ENCODE measurements at places on chromosomes 6 and 20. TPM values are rescaled to one million over a fixed set of nuclear protein-coding genes. Genes with fewer than 3 reads are reported as not detected.

TGM2 gene
- total RNA-seq, result 104 TPM

MEP1A gene
- total RNA-seq, result not detected

LAMA4 gene
- 225 TPM for total RNA-seq

DCDC2 gene
- not detected for total RNA-seq

ULBP1 gene
- 0.55 TPM for total RNA-seq

KHDC1L gene
- total RNA-seq, result not detected

VWA7 gene
- 3.9 TPM for total RNA-seq

IL17F gene
- not detected for total RNA-seq

ADGRF5 gene
- total RNA-seq, result 10.0 TPM

LPA gene
- total RNA-seq, result not detected

DNA sequence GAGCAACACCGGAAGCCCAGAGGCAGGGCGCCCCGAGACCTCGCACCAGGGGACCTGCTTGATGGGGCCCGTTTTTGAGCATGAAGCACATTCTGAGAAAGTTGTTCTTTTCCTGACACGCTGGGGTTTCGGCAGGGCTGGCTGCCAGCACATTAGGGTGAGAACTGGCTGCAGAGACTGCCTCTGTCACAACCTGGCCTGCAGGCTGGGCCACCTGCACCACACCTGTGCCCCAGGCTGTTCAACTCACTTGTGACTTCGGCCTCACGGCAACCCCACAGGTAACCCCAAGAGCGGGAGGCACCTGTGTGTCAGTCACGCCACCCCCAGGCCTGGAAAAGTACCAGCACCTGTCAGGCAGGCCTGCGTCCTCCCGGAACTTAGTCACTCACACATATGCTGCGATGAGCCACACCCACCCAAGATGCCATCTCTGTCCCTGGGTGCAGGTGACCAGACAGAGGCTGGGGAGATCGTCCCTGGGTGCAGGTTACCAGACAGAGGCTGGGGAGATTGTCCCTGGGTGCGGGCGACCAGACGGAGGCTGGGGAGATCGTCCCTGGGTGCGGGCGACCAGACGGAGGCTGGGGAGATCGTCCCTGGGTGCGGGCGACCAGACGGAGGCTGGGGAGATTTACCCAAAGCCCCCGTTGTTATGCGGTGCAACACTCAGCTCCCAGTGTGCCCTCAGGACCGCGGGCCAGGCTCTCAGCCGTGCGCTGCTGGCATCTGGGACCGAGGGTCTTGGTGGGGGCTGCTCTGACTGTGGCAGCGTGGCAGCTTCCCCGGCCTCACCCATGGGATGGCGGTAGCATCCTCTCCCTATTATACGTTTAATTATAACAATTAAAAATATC lies 82.5 kb upstream of the BHLHE23 start:
- H3K27ac ChIP-seq, result no peak overlapping the region
- H3K4me3 ChIP-seq, result no peak overlapping the region
- H3K36me3 ChIP-seq, result no peaks in the 10 kb centered on the region
- H3K4me1 ChIP-seq, result no peaks in the 10 kb centered on the region

- no peaks in the 10 kb centered on the region for H3K36me3 ChIP-seq
- H3K27ac ChIP-seq, result no peak overlapping the region
- no peak overlapping the region for H3K4me3 ChIP-seq
- DNase-seq, result no peak
Observed at GRCh38 chr6:43966374-43966658, 160.9 kb downstream of the MRPL14 start.

DNA sequence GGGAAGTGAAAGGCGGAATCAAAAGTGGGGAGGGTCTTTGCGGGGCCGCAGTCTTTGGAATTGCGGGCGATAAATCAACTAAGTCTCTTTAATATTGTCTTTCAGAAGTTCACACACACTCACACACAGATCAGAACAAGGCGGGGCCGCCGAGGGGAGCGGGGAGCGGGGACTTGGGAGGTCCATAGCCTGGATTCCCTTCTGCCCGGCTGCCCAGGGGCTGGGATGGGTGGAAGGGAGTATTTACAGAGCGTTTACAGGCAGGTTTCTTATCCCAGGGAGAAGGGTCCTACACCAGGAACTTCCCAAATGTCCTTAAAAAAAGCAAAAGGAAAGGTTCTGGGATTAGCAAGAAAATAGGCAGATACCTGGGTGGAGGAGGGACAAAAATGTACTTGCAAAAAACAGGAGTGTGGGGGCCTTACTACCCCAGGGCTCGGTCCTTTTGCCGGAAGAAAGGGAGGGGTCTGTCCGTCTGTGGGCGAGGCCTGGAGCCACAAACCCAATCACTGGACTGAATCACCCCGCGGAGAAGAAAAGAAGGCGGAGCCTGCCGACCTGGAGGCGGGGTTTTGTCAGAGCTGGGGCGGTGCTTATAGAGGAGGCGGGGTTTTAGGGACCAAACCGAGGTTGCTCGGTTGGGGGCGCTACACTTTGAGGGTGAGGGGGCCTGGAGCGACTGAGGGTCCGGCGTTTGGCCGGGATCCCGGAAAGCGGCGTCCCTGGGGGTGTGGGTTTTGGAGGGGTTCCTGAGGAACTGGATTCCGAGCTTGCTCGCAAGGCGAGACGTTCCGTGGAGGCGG lies 3.2 kb downstream of the PRRT1 start:
- no peaks in the 10 kb centered on the region for H3K4me1 ChIP-seq
- peak overlapping the region; percentile 11 for H3K4me3 ChIP-seq
- no peak overlapping the region for H3K27ac ChIP-seq
- DNase-seq, result no peak
- no peaks in the 10 kb centered on the region for H3K27me3 ChIP-seq
- peaks cover 18% of the 10 kb centered on the region for H3K36me3 ChIP-seq

- peaks cover 55% of the 10 kb centered on the region for H3K4me1 ChIP-seq
- H3K27me3 ChIP-seq, result no peaks in the 10 kb centered on the region
- peak overlapping the region; percentile 77 for H3K27ac ChIP-seq
- DNase-seq, result peak; percentile 75
Observed at GRCh38 chr6:39847221-39847620, 55.0 kb downstream of the DAAM2 start.

DNA sequence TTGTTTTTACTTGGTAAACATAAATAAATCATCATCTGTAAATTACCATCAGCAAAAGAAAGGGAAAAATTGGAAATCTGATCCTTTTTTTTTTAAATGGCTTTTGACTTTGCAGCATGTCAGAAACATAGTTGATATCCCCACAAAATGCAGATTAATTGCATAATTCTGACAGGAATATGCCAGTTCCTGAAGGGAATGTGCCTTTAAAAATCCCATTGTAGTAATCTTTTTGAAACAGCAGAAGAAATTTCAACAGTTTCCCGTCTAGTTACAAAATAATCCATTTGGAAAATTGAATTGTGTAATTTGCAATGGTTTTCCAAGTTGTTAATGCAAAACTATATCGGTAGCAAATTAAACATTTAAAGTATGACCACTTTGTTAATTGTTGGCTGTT lies 95.2 kb downstream of the DOK5 start:
- no peaks in the 10 kb centered on the region for H3K36me3 ChIP-seq
- no peak overlapping the region for H3K27ac ChIP-seq
- H3K27me3 ChIP-seq, result no peaks in the 10 kb centered on the region
- no peak overlapping the region for H3K4me3 ChIP-seq
- no peaks in the 10 kb centered on the region for H3K4me1 ChIP-seq

GRCh38 chr6:147126618-147127022 lies 77.6 kb upstream of the STXBP5 start:
- H3K27me3 ChIP-seq, result no peaks in the 10 kb centered on the region
- H3K27ac ChIP-seq, result no peak overlapping the region
- no peak for DNase-seq
- H3K4me1 ChIP-seq, result no peaks in the 10 kb centered on the region
- H3K36me3 ChIP-seq, result no peaks in the 10 kb centered on the region

- no peak for DNase-seq
- H3K27me3 ChIP-seq, result no peaks in the 10 kb centered on the region
- H3K4me1 ChIP-seq, result peaks cover 5% of the 10 kb centered on the region
- no peaks in the 10 kb centered on the region for H3K36me3 ChIP-seq
- no peak overlapping the region for H3K27ac ChIP-seq
- no peak overlapping the region for H3K4me3 ChIP-seq
Observed at GRCh38 chr6:41643899-41644269, 5.6 kb downstream of the MDFI start.

- H3K4me1 ChIP-seq, result no peaks in the 10 kb centered on the region
- peak overlapping the region; percentile 100 for H3K27ac ChIP-seq
- H3K4me3 ChIP-seq, result no peak overlapping the region
- peaks cover 16% of the 10 kb centered on the region for H3K36me3 ChIP-seq
Observed at GRCh38 chr20:47345214-47345613, 11.3 kb downstream of the ZMYND8 start.

DNA sequence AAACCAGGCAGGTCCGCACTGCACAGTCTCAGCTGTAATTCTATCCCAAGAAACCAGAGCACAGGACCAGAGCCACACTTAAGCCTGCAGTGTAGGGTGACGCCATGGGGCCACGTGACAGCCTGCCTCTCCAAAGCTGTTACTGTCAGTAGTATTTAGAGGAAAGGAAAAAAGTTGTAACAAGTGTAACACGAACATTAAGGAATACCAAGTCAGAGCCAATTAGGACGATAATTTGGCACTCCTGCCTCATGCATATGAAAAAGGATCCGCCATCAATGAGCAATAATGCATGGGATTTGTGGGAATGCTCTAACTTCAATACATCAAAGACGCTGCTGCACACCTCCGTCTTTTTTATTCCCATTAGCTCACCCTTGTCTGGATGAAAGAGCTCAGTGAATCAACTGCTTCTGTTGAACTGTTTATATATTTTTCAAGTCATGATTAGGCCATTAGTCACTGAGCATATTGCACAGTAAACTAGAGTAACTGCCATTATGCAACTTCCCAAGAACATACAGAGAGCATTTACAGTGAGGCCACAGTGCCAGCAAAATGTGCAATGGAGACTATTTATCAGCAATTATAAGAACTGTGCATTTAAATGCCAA lies 79.9 kb downstream of the ATXN1 start:
- no peak overlapping the region for H3K4me3 ChIP-seq
- peak overlapping the region; percentile 44 for H3K27ac ChIP-seq
- peaks cover 50% of the 10 kb centered on the region for H3K4me1 ChIP-seq
- DNase-seq, result no peak

GRCh38 chr6:16705081-16705993 lies 55.9 kb downstream of the ATXN1 start:
- no peak overlapping the region for H3K4me3 ChIP-seq
- no peak for DNase-seq
- H3K36me3 ChIP-seq, result no peaks in the 10 kb centered on the region
- no peaks in the 10 kb centered on the region for H3K27me3 ChIP-seq
- H3K27ac ChIP-seq, result no peak overlapping the region
- H3K4me1 ChIP-seq, result peaks cover 17% of the 10 kb centered on the region

DNA sequence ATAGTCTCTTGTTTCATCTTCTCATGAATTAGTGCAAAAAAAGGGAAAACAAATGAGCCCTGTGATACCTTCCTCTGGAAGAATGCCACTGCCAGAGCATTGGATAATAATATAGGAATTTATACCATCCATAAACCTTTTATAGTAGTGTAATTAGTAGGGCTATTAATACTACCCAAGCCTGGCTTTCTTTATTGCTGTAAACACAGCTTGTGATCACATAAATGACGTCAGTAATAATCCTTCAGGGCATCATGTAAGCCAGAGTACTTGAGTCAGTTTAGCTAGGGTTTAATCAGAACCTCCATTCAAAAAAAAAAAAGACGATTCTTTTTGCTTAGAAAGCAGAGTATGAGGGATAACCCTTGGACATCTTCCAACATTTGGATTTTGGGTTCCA lies 264.8 kb downstream of the SLC35F1 start:
- no peaks in the 10 kb centered on the region for H3K27me3 ChIP-seq
- H3K36me3 ChIP-seq, result no peaks in the 10 kb centered on the region
- no peak overlapping the region for H3K27ac ChIP-seq
- H3K4me1 ChIP-seq, result no peaks in the 10 kb centered on the region

GRCh38 chr6:101961357-101961756 lies 567.8 kb downstream of the GRIK2 start:
- no peaks in the 10 kb centered on the region for H3K4me1 ChIP-seq
- no peak for DNase-seq
- H3K36me3 ChIP-seq, result no peaks in the 10 kb centered on the region
- no peak overlapping the region for H3K4me3 ChIP-seq
- no peaks in the 10 kb centered on the region for H3K27me3 ChIP-seq
- H3K27ac ChIP-seq, result no peak overlapping the region

- H3K27me3 ChIP-seq, result no peaks in the 10 kb centered on the region
- peak within 1 kb of the TSS; percentile 79 for H3K27ac ChIP-seq
- peak; percentile 89 for DNase-seq
- H3K4me3 ChIP-seq, result peak within 1 kb of the TSS; percentile 48
- no peaks in the 10 kb centered on the region for H3K36me3 ChIP-seq
Observed at GRCh38 chr20:38165089-38165965, at the start of gene TGM2. TGM2 (minus strand) TSS chr20:38165270; CDS start chr20:38165198, 72 bp downstream.

DNA sequence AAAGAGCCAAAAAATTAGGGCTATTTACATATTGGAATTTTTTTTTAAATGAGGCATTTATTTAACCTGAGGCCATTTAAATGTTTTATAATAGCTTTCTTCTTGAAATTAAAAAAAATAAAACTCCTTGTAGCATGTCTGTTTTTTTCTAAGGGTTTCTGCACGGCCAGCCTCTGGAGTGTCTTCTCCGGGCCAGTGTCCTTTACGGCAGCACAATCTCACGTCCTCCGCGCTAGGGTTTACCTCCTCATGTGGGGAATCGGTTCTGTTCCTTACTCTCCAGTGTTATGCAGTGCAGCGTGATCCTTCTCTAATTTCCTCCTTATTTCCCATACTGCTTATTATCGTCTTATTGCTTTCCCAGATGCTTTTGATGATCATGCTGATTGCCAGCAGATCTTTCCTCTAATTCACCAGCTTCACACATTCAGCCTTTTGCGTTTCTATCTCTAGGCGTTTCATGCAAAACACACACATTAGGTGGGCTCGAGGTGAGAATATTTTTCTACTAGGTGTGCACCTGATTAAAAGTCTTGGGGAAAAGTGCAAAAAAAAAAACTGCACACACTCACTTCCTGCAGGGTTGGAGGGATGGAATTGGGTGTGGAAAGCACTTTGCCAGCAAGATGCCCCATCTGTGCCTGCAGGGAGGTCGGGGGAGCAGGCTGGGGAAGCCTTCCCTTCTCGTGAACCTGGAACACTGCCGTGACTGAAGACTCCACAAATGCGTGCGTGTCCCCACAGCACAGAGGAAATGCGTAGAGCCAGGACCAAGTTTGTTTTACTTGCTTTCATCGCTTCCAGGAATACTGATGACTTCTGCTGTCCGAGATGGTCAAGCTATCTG lies 56.1 kb downstream of the PSMG4 start:
- H3K4me1 ChIP-seq, result no peaks in the 10 kb centered on the region
- no peaks in the 10 kb centered on the region for H3K36me3 ChIP-seq
- H3K27me3 ChIP-seq, result no peaks in the 10 kb centered on the region
- no peak overlapping the region for H3K4me3 ChIP-seq

- H3K27me3 ChIP-seq, result no peaks in the 10 kb centered on the region
- H3K36me3 ChIP-seq, result no peaks in the 10 kb centered on the region
- no peak overlapping the region for H3K4me3 ChIP-seq
- H3K27ac ChIP-seq, result no peak overlapping the region
Observed at GRCh38 chr20:21609221-21609620, 95.4 kb upstream of the NKX2-2 start.

Data from sigmoid colon (tissue), 7 donors.